ENCODE measurements at places on chromosomes 7 and 10.

- no peak for DNase-seq
Measured at GRCh38 chr7:137343281-137343841, at the start of gene PTN. PTN (minus strand) TSS chr7:137343733; CDS start chr7:137254973, 88,760 bp downstream.

DNA sequence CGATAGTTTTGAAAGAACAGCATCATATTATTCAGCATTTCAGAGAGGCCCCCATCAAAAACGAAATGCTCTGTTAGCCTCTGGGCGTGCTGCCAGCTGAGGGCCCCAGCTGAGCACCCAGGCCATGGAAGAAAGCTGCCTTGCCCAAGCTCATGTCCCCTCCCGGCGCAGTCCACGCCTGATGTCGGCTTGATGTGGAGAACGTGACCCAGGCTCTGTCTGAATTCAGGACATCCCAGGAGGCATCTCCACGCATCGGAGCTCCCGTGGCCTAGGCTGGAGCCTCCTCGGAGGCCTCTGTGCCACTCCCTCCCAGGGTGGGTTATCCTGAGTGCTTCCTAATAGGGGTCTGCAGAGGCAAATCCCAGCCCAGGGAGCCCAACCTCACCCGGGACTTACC, 218.3 kb upstream of the AKR1E2 start:
- no peak for DNase-seq

GRCh38 chr7:123871998-123872867, 27.3 kb downstream of the HYAL4 start:
- no peak for DNase-seq

- DNase-seq, result no peak
Measured at GRCh38 chr10:29895456-29895855, 163.9 kb downstream of the JCAD start.

DNA sequence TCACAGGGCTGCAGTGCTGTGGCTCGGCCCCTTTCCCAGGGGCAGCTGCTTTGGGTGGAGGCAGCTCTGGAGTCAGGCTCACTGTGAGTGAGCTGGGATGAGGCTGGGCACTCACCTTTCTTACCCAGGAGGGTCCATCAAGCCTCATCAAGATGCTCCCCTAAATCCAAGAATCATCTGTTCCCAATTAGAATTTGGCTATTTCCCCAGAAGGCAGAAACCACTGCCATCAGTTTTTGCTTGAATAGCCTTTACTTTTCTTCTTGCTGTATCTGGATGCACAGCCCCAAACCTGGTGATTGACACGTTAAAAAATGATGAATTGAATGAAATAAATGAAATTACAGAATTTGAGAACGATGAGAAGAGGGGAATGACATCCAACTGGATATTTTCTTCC, 74.3 kb upstream of the LYZL1 start:
- no peak for DNase-seq

DNA sequence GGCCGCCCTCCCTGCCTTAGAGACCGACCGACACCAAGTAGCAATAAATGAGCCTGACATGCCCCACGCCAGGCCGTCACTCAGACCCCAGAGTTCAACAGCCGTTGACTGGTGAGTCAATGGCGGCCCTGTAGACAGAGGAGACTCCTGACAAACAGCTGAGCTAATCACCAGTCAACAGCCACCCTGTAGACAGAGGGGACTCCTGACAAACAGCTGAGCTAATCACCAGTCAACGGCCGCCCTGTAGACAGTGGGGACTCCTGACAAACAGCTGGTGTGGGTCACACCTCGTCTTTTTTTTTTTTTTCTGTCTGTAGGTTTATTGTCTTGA, 16.9 kb upstream of the KNDC1 start:
- no peak for DNase-seq

GRCh38 chr10:69484736-69485135, 33.5 kb downstream of the TSPAN15 start:
- no peak for DNase-seq

DNA sequence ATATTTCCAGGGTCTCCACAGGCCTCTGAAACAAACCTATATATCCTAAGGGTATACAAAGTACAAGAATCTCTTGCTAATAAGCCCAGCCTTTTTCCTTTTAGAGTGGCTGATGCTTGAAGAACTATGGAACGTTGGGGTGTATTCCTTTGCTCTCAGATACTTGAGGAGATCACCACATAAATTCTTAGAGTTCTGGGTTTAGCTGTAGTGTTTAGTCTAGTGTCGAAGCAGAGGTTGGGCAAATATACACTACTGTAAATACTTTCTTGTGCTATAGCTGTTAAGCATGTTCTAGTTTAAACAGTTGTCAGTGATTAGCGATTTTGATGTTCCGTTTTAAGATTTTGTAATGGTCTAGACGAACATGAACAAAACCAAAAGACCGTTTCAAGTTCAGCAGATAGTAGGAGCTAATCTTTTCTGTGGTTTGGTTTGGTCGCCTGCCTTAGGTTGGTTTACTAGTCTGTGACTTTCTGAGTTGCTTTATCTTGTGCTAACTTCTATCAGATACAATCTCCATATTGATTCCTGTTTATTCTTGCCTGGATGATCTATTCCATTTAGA, 229.6 kb downstream of the NSUN6 start:
- DNase-seq, result no peak

DNA sequence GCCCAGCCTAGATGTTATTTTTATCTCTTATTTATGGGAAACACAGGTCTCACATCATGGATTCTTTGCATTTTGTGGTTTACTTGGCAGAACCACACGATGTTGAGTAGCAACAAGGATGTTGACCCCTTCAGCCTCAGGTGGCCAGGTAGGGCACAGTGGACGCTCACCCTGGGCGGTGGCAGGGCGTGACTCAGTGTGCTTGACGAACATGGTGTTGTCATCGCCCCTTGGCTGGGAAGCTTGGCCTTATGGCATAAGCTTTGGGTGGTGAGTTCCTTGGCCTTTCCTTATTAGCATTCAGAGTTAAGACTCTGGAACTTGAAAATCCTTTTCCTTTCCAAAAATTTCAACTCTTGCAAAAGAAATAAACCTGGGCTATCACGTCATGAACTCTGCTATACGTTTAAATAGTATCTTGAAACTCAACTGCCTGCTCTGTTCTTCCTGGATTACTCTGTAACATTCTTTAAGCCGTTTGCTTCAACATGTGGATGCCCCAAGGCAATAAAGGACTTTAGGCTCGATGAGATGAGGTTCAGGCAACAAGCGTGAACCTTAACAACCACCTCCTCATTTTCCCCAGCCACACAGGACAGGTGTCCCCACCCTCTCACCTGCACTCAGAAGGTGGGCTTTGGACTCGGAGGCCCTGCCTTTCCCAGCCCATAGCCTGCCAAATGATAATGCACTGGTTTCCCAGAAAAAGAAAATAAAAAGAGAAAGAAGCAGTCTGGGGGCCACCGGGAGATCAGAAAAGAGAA, 22.5 kb upstream of the ECHDC3 start:
- DNase-seq, result no peak

DNA sequence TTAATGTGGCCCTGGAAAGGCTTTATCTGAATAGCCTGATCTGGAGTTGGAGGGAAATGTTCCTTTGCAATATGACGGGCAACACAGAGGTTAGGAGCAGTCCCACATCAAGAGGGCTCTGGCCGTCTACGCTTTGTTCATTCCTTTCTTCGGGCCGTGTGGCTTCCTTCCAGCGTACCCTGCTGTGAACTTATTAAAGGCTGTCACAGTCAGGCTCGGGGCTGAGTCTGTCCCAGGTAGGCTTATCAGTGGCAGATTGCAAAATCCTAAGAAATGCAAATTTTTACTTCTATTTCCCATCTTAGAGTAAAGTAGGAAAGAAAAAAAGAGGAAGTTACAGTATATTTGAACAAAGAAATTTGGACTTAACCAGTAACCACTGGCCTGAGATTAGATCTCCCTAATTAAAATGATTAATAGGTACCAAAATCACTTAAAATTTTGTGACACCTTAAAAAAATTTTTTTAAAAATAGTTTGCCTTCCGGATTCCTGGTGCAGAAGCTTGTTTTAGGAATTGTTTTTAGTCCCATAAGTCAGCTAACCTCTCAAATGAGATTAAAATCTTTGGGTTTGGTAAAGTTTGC, 453.1 kb upstream of the MKI67 start:
- DNase-seq, result no peak

DNA sequence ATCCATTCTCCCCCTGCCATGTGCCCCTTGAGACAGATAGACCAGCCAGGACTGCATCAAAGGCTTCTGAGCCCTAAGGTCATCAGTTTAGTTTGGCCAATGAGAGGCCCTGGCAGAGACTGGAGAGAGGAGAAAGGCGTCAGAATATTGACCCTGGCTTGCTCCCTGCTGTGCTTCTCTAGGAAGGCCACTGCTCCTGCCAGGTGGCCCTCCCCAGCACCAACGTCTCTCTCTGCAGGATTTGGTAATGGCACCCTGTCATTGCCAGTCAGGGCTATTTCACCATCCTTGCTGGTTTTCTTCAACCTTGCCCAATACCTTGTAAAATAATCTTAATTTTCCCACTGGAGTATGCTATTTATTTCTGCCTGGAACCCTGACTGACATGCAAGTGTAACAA, 38.8 kb upstream of the ZRANB1 start:
- no peak for DNase-seq

DNA sequence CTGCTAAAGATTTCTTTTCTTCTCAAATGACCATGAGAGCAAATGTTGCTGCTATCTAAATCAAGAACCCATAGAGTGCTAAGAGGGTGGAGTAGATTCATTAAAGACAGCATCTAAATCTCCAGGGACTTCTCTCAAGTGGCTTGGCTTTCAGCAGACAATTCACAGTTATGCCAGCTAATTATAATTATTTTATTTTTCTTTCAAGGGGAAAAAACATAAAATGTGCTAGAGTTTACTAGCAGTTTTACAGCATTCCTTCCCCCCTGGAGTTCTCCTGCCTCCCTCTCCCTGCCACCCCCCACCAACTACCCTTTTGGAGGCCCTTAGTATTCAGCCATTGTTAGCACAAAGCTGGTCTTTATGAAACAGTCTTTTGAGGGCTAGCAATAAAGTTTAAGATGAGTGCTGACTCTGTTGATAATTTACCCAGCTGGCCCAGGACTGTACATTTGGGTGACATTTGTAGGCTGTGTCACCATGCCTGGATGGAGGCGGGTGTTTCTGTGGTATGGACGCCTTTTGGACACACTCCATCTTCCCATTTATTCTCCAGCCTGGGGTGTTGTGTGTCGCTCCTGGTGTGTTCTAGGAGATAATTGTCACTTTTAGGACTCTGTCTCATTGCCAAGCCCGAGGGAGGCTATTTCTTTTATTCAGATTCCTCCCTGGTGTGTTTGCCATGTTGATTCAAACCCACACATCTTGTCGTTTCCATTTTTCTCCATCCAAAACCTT, 160.2 kb downstream of the CREB5 start:
- DNase-seq, result no peak

- DNase-seq, result no peak
Measured at GRCh38 chr10:125129076-125129458, 31.3 kb downstream of the CTBP2 start.

DNA sequence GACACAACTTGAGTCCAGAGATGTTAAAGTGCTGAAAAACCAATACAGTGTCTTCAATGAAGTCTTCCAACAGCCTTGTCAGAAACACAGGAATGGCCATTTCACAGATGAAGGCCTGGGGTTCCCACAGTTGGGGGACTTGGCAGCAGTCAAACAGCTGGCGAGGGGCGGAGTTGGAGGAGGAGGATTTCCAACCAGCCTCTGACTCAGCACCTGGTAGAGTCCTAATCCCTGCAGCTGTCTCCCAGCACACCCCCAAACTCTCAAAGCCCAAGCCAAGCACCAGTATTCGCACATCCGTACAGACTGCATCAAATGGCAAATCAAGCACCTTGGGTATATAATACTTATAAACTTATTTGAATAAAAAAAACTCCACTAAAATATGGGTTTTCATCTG, 28.0 kb downstream of the CTBP2 start:
- no peak for DNase-seq

DNA sequence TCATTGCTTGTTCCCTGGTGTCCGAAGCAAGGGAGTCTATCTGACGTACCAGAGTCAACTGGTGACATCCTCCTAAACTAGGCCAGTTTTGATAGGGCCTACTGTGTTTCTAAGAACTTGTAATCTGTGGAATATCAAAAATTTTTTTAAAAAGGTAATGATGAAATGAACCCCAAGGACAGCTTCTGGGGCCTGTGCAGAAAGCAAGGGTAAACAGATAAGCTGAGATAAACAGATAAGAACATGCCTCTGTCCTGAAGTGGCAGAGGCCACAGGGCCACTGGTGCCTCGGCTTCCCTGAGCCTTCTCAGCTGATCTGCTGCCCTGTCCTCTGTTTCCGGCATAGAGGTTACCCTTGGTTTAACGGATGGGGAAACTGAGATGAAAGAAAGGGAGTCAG, 8.8 kb downstream of the GRK5 start:
- DNase-seq, result no peak
